PC-3 (cell line): ENCODE measurements at places on chromosomes 11 and 22. TPM values are rescaled to one million over a fixed set of nuclear protein-coding genes. Genes with fewer than 3 reads are reported as not detected.

Gene SPDYC
- not detected in 2 replicates for total RNA-seq

Gene TSGA10IP
- total RNA-seq = not detected in 2 replicates

DNA sequence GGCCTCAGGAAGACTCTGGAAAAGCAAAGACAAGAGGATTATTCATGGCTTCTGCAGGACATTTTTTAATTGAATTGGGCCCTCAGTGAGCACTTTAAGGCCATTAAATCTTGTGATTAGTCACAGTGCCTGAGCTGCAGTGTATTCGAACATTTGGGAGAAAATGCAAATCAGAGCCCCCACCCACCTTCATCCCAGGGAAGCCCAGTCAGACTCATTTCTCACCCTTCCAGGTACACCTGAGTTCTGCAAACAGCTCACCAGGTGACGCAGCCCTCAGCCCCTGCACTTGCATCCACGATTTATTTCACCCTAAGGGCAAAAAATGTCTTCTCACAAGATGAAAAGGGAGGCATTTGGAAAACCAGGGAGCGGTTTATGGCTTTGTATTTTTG is 128.7 kb downstream of the MPPED1 start:
- no peak overlapping the region for H3K4me3 ChIP-seq
- no peak for DNase-seq
- no peak overlapping the region for H3K27ac ChIP-seq

DNA sequence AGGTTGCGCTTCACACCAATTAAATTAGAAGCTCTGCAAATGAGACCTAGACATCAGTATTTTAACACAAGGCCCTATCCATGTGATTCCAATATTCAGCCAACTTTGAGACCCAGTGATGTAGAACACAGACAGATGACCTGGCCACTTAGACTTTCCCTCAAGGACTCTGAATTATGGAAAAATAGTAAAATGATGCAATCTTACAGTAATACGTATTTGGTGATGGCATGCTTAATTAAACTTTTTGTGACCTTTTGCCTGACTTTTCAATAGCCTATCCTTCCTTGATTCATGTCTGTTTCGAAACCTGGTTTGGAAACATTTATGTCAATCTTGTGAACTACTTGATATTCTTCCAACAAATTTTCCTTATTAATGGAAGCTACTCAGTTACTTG is 521.2 kb downstream of the KCNA4 start:
- H3K4me3 ChIP-seq = no peak overlapping the region
- H3K36me3 ChIP-seq = no peaks in the 10 kb centered on the region

GRCh38 chr22:27997538-27997937 is 78.5 kb upstream of the PITPNB start:
- no peak overlapping the region for H3K4me3 ChIP-seq
- H3K4me1 ChIP-seq = no peaks in the 10 kb centered on the region
- H3K27ac ChIP-seq = no peak overlapping the region
- no peaks in the 10 kb centered on the region for H3K36me3 ChIP-seq

Gene NCR3LG1
- total RNA-seq = 1.3 and 1.6 TPM in 2 replicates

Gene OR8U1
- not detected in 2 replicates for total RNA-seq

Gene TRIM49
- not detected in 2 replicates for total RNA-seq

DNA sequence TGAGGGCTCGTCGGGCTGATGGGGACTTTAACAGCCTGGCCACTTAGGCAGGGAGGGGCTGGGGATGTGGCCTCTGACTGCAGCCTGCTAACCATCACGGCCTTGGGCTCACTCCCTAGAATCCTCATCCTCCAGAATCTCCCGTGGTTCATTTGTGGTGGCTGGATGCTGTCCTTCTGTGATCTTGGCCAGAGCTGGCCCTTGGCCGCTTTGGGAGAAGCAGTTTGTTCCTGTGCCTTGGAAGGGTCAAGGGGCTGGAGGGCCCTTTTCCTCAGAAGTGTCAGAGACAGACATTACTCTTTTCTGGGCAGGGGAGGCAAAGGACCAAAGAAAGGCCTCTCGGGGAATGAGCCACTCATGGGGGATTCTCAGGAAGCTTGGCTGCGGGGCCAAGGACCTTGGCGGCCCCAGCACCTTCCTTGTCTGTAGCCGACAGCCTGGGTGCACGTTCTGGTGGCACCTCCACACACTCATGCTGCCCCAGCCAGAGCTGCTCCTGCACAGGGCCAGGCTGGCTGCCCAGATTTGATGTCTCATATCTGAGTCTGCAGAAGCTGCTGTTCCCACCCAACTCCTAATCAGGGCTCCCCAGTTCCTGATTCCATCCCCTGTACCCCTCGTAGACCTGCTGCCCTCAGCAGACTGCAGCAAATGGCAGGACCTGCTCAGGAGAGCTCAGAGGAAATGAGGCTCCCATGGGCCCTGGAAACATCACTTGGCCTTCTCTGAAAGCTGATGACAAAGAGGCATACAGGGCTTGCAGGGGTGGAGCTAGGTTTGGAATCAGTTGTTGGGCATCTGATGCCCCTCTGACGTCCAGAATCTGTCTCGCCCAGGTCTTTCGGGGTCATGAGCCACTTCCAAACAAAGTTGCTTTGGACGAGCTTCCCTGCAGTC is 107.7 kb downstream of the CTTN start:
- no peaks in the 10 kb centered on the region for H3K36me3 ChIP-seq
- no peak overlapping the region for H3K4me3 ChIP-seq
- no peaks in the 10 kb centered on the region for H3K4me1 ChIP-seq
- H3K27ac ChIP-seq = no peak overlapping the region

Gene RAB39A
- total RNA-seq = not detected in 2 replicates
